ENCODE measurements at places on chromosomes 7 and 10. TPM values are rescaled to one million over a fixed set of nuclear protein-coding genes. Genes with fewer than 3 reads are reported as not detected.

HYCC1 gene
- total RNA-seq = 121 TPM

MMRN2 gene
- 1.1 TPM for total RNA-seq

GRCh38 chr10:37839243-37839642 lies 18.2 kb downstream of the ZNF248 start:
- DNase-seq = no peak

DNA sequence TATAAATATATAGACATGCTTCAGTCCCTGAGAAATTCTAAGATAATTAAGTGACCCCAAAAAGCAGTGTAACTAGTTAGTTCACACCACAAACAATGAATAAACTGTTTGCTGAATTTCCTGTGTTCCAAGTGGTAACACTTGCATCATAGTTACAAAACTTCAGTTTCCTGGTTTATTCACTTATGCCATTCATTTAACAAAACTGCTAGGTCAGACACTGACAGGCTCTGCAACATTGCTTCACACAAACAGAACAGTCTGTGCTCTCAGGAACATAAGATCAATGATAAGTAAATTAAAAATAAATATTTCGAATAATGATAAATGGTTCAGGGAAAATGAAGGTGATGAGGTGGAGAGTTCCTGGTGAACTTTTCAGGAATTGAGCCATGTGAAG lies 133.3 kb upstream of the NAMPT start:
- DNase-seq = no peak

TFEC gene
- under 0.01 TPM for total RNA-seq

DNA sequence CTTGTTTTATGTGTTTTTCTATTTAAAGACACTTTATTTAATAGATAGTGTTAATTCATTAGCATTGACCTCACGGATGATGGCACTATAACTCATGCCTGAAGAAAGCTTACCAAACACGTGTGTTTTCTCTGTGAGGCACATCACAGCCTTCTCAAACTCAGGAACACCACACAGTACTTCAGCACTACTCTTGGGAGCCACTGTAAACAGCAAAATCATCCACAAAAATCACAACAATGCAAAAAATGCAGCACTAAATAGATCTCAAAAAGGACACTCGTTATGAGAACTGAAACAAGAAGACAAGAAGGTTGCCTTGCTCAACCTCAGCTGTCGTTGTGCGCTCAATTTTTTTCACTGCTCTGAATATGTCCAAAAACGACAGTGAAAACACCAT lies 12.0 kb upstream of the PARP12 start:
- no peak for DNase-seq

GRCh38 chr7:71216211-71216610 lies 84.3 kb downstream of the GALNT17 start:
- no peak for DNase-seq

- no peak for DNase-seq
Observed at GRCh38 chr10:12690525-12691126, 310.9 kb downstream of the CCDC3 start.

GNAT3 gene
- total RNA-seq = not detected

DNA sequence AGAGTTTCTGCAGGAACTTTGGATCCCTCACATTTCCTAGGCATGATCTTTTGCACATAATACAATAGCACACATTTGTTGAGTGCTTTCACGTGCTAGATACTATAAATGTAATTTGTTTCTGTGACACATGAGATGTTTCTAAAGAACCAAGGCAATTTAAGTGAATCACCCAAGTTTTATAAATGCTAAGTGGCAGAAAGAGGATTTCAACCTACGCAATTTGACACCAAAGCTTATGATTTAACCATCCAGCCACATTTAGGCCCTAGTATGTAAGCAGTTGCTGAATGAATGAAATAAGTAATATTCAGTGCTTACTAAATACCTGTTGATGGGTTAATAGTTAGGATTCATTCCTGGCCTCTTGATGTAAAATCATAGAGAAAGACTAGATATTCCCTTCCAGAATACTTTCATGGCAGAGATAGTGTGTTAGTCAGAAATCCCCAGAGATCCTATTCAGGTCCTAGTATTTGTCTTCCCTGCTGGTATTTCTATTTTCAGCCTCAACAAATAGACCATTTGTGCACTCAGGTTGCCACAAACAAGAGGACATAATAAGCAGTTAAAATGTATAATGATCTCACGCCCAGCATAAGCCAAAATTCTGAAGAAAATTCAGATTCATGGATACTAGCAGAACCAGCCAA lies 572.6 kb downstream of the IPMK start:
- DNase-seq = no peak

DNA sequence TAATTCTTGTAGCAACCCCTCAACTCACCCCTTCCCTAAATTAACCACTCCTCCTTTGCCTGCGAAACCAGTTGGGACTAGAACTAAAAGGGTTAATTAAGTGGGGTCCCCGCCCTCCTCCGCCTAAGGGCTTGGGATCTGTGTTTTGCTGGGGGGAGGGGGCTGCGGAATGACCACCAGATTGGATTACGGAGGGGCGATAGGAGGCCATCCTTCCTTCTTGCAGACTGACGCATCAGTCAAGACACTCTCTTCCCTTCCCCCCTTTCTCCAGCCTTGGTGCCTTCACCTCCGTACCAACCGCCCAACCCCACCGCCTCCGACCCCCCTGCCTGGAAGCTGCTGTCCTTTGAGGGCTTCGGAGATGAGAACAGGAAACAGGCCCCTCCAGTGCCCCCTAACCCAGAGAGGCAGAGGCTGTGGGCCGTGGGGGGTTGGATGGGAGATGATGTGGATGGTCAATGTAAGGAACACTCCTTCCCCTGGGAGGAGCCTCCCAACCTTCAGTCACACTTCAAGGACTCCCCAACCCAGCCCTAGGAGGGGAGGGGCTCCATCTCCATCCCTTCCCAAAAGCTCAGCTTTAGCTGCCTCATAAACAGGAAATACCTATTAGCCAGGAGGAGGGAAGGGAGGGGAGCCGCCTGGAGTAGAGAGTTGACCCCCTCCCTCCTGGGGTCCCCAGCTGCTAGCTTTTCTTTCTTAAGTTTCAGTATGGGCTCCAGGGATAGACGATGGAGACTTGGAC lies 997 bp upstream of the LDB1 start:
- peak; percentile 81 for DNase-seq

- no peak for DNase-seq
Observed at GRCh38 chr10:24617771-24618396, 105.8 kb downstream of the ARHGAP21 start.

OR6B1 gene
- total RNA-seq = not detected

- no peak for DNase-seq
Observed at GRCh38 chr7:114631249-114631822, 216.7 kb downstream of the FOXP2 start.

DNA sequence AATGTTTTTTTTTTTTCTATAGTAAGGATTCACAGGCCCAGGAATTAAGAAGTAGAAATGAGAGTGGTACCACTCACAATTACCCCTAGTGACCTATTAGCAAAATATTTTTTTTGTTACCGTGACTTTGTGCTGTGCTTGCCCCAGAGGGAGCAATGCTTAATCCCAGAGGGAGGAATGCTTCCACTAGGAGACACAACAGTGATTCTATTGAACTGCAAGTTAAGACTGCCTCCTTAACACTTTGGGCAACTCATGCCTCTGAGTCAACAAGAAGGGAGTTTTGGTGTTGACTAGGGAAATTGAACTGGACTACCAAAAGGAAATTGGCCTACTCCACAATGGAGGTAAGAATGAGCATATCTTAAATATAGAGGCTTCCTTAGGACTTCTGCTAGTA lies 17.2 kb upstream of the MEOX2 start:
- DNase-seq = no peak

DNA sequence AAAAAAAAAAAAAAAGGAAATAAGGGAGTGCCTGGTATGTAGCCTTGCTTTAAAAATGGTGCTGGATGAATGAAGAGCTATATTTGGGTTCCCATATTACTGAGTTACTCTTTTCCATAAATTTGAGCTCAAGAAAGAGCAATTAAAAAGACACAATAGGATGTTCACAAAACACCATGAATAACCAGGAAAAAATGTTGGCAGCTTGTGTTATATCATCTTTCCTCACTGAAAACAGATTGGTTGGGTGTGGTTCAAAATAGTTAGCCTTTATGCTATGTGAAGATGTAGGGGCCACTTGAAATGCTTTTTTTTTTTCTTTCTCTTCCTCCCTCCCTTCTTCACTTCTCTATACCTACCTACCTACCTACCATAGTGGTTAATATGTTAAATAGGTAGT lies 256.9 kb downstream of the STK31 start:
- no peak for DNase-seq

SFXN4 gene
- total RNA-seq = 11.2 TPM

GRCh38 chr7:1271656-1272055 lies 39.0 kb downstream of the UNCX start:
- no peak for DNase-seq

ABCB1 gene
- total RNA-seq = not detected

DNA sequence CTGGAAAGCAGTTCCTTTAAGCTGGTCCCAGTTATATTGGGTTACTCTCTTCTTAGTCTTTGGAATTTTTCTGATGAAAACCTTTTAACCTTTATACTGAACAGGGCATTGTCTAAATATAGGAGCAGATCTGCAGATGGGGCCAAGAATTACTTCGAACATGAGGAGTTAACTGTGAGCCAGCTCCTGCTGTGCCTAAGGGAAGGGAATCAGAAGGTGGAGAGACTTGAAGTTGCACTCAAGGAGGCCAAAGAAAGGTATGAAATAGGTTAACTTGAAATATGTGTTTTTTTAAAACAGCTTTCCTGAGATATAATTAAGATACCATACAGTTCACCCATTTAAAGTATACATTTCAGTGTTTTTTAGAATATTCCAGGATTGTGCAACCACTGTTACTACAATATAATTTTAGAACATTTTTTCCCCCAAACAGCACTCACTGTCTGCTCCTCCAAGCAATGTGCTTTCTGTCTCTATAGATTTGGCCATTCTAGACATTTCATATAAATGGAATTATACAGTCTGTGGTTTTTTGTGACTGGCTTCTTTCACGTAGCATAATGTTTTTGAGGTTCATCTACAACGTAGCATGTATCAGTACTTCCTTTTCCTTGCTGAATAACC lies 18.9 kb downstream of the OPTN start:
- DNase-seq = no peak

DNA sequence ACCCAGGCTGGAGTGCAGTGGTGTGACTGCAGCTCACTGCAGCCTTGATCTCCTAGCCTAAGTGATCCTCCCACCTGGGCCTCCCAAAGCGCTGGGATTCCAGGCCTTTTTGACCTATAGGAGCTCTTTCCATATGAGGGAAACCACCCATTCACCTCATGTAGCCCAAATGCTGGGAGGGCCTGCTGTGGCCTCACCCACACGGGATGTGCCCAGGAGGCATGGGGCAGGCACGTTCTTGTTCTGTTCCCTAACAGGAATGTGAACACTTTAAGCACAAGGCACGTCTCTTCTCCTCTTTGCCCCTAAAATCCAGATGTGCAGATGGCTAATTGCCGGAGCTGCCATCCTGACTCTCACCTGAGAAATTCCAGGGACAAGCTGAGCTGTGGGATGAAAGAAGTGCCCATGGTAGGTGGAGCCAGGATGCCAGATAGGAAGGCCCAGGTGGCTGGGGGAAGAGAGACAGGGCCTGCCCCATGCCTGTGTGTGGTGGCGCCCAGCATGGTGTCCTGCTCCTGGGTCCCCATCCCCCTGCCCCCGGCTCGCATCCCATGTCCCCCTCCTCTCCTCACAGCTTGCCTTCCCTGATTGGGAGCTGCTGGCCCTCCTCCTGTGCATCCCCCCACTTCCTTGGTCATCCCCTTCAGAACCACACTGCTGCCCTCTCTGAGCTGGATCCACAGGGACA lies 17.3 kb downstream of the CAMK2B start:
- peak; percentile 66 for DNase-seq

- DNase-seq = no peak
Observed at GRCh38 chr7:103689255-103689654, 243.2 kb upstream of the SLC26A5 start.

NPY gene
- total RNA-seq = not detected

- no peak for DNase-seq
Observed at GRCh38 chr7:101352920-101353308, 9.8 kb upstream of the COL26A1 start.
